ENCODE measurements at places on chromosomes 1 and 21. TPM values are rescaled to one million over a fixed set of nuclear protein-coding genes. Genes with fewer than 3 reads are reported as not detected.

The KRTAP13-4 gene
- total RNA-seq, result not detected

The PRAMEF6 gene
- not detected for total RNA-seq

The FALEC gene
- not detected for total RNA-seq

The PTPN7 gene
- total RNA-seq, result not detected

The SPRR1B gene
- total RNA-seq, result 2,304 TPM

The TFF3 gene
- total RNA-seq, result 9.6 TPM

The PDZK1IP1 gene
- total RNA-seq, result 2.5 TPM

The TMEM200B gene
- total RNA-seq, result 0.63 TPM

The CD34 gene
- not detected for total RNA-seq

The S100A2 gene
- total RNA-seq, result 5,324 TPM

The RGS18 gene
- not detected for total RNA-seq

The TTC39A gene
- 9.7 TPM for total RNA-seq

The EMC1 gene
- total RNA-seq, result 43.0 TPM

The S100B gene
- total RNA-seq, result not detected

The FBXO2 gene
- 21.9 TPM for total RNA-seq

The CCDC17 gene
- 0.56 TPM for total RNA-seq

The CAMTA1 gene
- 63.9 TPM for total RNA-seq

The ASAP3 gene
- 20.3 TPM for total RNA-seq

The DDX59 gene
- 6.7 TPM for total RNA-seq

The KIAA1614 gene
- total RNA-seq, result 0.21 TPM

The MARCKSL1 gene
- 75.3 TPM for total RNA-seq

The ANKRD35 gene
- 16.9 TPM for total RNA-seq

The EXO1 gene
- 10.7 TPM for total RNA-seq

The SON gene
- total RNA-seq, result 184 TPM

The TPTE gene
- total RNA-seq, result not detected

The COL24A1 gene
- not detected for total RNA-seq

The TMEM125 gene
- total RNA-seq, result 11.8 TPM

The NGF gene
- 0.35 TPM for total RNA-seq

The PRMT2 gene
- 116 TPM for total RNA-seq

The HNRNPR gene
- 115 TPM for total RNA-seq

The MAB21L3 gene
- 4.5 TPM for total RNA-seq

The TRIM46 gene
- 1.8 TPM for total RNA-seq

The OPTC gene
- total RNA-seq, result not detected

The OR2M5 gene
- not detected for total RNA-seq

The TAS1R1 gene
- not detected for total RNA-seq

Measured in airway epithelial cell (primary cell).